WTC11 (cell line): ENCODE measurements at places on chromosomes 11 and 22.

GRCh38 chr11:71418643-71419042 lies 29.6 kb downstream of the DHCR7 start:
- no peak for DNase-seq

GRCh38 chr11:112012874-112013273 lies 12.3 kb upstream of the DLAT start:
- no peak for DNase-seq

- no peak for DNase-seq
Measured at GRCh38 chr11:117931971-117932370, 2.8 kb upstream of the TMPRSS13 start.

GRCh38 chr11:83464160-83464944 lies 178.2 kb upstream of the CCDC90B start:
- DNase-seq, result no peak

DNA sequence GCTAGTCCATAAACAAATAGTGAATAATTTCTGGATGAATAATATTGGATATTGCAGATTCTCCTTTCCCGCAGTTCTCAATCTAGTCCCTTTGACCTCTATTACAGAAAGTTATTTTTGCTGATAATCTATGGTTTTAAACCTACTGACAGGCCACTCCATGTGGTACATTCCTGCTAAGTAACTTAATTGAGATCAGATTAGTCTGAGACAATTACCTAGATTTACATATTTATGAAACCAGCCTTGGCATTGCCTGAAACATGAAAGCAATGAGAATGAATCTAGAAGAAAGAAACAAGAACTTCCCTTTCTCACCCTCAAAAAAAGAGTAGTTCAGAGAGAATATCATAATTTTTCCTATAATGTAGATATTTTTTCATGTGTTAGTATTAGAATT lies 964.2 kb downstream of the JRKL start:
- DNase-seq, result no peak

GRCh38 chr11:102419181-102419580 lies 33.4 kb downstream of the TMEM123 start:
- DNase-seq, result no peak

GRCh38 chr11:131865860-131866259 lies 495.4 kb downstream of the NTM start:
- DNase-seq, result no peak
